ENCODE measurements at places on chromosomes 4 and X.

- DNase-seq = no peak
Observed at GRCh38 chr4:117429061-117429460, 343.7 kb upstream of the TRAM1L1 start.

DNA sequence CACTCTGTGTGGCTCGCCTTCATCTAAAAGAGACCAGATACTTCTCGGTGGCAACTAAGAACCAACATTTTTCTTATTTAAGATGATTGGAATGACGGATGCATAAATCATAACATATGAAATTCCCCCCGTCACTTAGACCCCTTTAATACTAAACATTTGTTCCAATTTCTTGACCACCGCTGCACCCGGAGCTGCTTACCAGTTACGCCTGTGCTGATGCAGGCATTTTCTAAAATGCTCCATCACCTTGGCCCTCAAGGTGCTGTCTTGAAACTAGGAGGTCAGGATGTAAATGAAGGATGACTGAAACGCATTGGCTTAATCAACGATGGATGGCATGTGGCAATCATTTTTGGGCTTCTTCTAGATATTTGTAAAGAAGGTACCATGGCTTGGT, 130.0 kb downstream of the CPZ start:
- no peak for DNase-seq

DNA sequence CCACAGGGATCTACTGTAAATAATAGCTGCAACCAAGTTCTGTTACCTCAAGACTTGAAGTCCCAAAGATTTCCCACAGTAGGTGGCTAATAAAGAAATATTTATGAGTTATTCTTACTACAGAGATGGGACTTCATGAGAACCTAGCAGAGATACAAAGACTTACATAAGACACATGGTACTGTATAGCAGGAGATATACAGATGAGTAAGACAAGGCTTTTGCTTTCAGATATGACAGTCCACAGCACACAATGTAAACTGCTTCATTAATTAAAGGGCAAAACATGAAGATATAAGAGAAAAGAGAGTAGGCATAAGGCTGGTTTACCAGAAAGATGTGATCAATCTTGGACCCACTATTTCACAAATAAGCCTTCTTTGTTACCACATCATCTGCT, 6.6 kb downstream of the ANKRD17 start:
- DNase-seq = no peak

DNA sequence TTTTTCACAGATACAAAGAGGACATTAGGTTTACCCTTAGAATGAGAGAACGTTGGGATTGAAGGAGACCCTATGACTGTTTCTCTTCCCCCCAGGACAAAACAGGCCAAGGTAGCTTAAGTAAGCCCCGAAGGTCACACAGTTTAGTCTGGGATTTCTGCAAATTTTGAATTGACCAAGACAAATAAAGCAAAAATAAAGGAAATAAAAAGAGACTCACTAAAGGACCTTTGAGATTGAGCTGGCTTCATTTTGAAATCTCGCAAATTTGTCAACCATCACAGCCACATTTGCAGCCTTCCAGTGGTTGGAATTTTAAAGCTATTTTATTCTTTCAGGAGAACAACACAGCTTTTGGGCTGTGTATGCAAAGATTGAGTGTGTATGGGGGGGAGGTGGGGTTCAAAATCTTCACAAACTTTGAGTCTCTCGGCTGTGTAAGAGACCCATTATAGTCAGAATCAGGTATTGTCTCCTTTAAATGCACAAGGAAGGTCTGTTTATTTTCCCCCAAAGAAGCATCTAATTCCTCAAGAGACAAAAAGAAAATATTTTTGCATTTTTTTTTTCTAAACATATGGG, 4.2 kb downstream of the TMSB4X start:
- no peak for DNase-seq

DNA sequence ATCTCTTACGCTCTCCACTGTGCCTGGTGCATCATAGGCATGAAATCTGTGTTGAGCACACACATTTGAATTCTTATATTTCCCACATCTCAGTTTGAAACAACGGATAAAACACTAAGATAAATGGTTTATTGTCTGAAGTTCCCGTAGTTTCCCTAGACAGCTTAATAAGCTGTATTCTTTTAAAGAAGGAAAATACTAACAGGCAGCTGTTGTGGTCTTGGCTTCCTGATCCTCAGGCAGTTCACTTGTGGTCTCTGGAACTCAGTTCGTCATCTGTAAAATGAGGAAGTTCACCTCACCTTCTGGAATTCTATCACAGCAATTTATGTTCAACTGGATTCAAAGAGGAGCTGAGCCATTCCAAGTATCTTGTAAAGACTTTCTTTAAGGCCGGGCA, 1805.6 kb upstream of the TENM3 start:
- DNase-seq = no peak

- DNase-seq = no peak
Observed at GRCh38 chrX:20461576-20461975, 194.9 kb upstream of the RPS6KA3 start.

- no peak for DNase-seq
Observed at GRCh38 chr4:161702287-161702686, 461.5 kb downstream of the FSTL5 start.

All from stimulated activated CD4-positive, alpha-beta T cell treated with anti-CD3 and anti-CD28 coated beads, Interleukin-4, amount 100 ng/mL, for 4 hours (primary cell).